ENCODE measurements at places on chromosomes 5 and 9.

DNA sequence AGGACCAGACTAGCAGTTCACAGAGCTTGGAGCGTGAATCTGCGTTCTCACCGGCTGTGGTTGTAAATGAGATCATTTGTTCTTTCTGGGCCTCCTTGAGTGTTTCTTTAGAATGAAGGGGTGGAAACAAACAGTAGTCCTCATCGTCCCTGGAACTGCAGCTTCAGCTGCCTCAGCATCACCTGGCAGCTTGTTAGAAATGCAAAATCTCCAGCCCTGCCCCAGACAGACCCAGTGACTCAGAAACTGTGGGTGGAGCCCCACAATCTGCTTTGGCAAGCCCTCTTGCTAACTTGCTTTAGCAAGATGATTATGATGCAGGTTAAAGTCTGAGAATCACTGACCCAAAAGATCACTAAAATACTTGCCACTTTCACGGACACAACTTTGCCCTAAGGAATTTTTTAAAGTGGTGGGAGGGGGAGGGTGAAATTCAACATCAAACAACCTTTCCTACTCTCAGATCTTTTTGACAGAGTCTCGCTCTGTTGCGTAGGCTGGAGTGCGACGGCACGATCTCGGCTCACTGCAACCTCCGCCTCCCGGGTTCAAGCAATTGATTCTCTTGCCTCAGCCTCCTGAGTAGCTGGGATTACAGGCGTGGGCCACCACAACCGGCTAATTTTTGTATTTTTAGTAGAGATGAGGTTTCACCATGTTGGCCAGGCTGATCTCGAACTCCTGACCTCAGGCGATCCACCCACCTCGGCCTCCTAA lies 86.0 kb downstream of the BRINP1 start:
- no peak for DNase-seq

DNA sequence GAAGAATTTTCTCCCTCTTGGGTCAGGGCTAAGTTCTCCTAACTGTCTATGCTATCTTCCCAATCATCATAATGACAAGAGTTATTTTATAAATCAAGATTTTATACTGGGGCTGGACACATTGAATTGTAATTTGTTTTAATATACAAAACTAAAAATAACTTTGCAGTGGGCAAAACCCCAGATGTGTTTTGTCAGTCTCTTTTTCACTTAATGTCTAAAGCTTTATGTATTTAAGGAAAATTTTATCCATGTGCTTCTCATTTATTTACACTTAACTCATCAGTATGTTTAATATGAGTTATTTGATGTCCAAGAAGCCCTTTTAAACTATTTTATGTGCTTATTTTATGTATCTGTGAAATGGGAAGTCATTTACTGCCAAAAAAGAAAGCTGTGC lies 362.8 kb upstream of the ADAMTSL1 start:
- no peak for DNase-seq

- no peak for DNase-seq
Measured at GRCh38 chr5:36934740-36935356, 58.3 kb downstream of the NIPBL start.

DNA sequence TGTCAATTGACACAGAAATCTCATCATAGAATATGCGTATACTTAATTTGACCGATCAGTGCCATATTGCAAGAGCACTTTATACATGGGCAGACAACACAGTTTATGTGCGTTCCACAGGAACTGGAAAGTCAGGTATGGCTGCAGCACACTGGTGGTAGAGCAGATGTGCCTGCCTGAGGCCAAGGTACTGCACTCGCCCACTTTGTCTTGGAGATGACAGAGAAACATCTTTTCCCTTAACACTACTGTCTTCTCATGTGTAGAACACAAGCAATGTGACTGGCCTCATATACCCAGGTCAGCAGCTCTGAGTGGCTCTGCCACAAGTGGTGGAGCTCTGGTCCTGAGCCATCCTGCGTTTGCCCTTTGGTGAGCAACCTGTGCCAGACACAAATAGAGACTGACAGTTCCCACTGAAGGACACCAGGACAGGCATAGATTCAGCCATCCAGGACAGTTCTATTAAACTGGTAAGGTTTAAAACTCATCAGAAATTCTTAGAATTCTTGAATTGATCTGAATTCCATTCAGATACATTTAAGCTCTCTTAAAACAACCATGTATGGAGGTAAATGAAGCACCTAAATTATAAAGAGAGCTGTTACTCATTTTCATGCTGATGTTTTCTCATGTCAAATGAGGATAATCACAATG lies 21.0 kb upstream of the PPP2CA start:
- DNase-seq = no peak

DNA sequence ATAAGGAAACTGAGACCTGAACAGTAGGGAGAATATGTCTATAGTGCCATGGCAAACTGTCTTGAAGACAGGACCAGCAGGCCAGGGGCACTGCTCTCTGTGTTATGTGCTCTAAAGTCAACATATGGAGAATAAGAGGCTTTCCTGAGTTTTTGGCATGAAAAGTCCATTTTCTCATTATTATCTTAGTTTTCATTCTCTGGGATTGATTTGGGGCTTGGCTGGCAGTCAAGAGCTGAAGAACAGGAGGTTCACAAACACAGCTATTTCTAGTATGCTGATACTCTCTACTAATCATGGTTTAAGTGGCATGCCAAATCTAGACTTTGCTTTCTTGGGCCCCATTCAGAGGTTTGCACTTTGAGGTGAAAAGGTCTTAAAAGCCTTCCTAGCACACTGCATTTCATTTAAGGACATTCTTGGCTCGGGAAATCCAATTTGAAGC lies 404.4 kb downstream of the ZNF608 start:
- DNase-seq = no peak

- no peak for DNase-seq
Measured at GRCh38 chr9:131562032-131562959, 17.0 kb downstream of the PRRT1B start.

GRCh38 chr5:142314606-142315005 lies 10.2 kb downstream of the SPRY4 start:
- DNase-seq = no peak

- DNase-seq = no peak
Measured at GRCh38 chr9:110133608-110134210, 74.2 kb downstream of the C9orf152 start.

GRCh38 chr9:69090946-69091345 lies 55.4 kb downstream of the FXN start:
- no peak for DNase-seq

- DNase-seq = no peak
Measured at GRCh38 chr5:77086368-77086688, 757 bp downstream of the ZBED3 start.

All from stimulated activated CD4-positive, alpha-beta T cell treated with anti-CD3 and anti-CD28 coated beads, Interleukin-1b, Interleukin-23, amount 100 ng/mL, for 1 hour (primary cell).